ENCODE measurements at places on chromosomes 16 and 17.

DNA sequence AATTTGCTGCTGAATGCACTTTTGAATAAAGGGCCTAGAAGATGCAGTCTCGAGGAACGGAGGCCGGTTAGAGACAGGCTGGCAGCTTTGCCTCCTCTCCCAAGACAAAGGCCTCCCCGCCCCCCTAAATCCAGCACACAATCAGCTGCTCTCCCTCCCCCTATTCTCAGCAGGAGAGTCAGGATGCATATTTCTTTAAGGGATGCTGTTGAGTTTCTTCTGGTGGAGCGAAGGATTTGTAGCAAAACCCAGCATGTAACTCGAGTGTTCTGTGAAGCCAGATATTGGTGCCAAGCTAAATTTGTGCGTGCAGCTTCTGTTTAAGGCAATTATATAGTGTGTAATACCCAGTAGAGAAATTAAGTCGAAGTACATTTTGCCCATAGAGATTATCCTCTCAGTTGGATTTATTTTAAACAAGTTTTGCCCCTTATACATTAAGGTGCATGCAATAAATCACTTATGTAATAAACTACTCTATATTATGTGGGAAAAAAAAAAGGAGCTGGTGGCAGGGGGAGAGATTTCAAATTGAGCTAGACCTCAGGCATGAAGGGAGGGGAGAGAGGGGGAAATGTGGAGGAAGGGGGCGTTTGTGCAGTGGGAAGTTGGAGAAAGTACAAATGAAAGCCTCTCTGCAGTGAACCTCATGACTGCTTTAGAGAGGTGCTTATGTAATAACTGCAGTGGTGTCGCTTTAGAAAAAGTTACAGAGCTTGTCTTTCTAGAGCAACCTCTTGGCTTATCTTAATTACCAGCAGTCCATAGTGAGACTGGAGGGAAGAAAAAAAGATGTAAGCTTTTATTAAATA lies 599.2 kb downstream of the MAF start:
- no peak for DNase-seq

GRCh38 chr17:35239823-35240222 lies 3.0 kb upstream of the SLFN5 start:
- no peak for DNase-seq

- DNase-seq = no peak
These were observed 7.7 kb downstream of the MINK1 start for GRCh38 chr17:4840893-4841242.

GRCh38 chr17:8220783-8221662 lies 10.6 kb upstream of the AURKB start:
- DNase-seq = peak; percentile 89

GRCh38 chr16:86031141-86031678 lies 132.2 kb downstream of the IRF8 start:
- no peak for DNase-seq

DNA sequence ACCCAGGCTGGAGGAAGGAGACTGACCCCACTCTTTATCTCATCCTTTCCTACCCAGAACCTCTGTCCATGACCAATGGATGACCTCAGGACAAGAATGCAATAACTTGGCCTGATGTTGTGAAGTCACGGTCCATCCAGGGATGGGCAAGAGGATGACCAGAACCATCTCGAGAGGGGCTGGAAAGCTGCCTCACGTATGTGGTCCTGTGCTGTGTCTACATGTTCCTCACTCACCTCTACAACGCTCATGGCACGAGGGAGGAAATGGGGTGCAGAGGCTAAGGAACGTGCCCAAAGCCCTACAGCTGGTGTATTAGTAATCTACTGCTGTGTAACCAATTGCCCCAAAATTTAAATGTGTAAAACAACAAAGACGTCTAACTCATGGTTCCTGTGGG lies 7.3 kb upstream of the KCTD5 start:
- DNase-seq = no peak

DNA sequence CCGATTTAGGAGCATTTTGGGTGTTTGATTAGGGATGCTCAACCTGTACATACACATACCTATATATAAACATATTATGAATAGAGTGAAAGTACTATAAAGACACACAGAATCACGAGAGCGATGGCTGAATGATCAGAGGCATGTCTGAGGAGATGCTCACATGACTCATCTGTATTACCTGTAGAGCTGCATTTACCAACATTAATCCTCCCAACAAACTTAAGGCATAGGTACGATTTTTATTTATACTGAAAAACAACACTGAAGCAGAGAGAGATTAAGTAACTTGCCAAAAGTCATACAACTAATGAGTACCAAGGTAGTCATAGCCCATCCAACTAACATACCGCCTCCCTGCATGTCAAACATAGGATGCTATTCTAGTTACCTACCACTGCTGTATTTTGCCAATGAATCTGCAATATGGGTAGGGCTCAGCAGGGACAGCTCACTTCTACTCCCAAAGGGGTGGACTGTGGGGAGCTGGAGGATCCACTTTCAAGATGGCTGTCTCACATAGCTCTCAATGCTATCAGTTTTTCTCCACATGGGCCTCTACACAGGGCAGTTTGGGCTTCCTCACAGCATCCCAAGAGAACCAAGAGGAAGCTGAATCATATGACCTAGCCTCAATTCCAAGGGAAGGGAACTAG lies 7.3 kb downstream of the CYB5D1 start:
- DNase-seq = no peak

GRCh38 chr17:36720131-36720530 lies 118.7 kb downstream of the MRM1 start:
- DNase-seq = no peak

DNA sequence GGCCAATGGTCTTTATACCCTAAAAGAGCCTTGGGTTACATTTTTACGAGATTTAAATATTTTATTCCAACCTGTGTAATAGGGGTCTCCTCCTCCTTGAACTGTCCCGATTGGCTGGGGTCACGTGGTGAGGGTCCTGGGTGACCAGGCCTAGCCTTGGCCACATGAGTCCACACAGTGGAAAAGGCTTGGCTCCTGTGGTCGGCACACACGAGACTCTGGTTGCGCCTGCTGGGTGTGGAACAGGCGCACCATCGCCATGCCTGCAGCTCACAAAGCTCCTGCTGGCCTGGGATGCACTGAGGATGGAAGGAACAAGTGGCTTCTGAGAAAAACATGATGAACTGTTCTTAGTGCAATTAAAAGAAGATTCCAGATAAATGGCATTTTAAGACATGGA lies 103.9 kb upstream of the ZNF750 start:
- no peak for DNase-seq

DNA sequence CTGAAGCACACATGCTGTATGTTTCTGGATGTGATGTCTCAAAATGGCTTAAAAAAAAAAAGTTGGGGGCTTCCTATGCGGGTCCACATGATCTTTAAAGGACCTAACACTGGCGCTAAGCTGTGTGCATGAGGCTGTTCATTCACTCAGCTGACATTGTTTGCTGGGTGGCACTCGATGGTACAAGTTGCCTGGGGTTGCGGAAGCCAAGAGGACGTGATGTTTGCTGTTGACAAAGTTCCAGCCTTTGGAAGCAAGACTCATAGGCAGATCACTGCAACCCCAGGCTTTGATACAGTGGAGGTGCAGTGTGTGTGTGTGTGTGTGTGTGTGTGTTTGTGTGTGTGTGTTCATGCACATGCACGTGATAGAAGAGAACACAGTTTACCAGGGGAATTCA lies 29.5 kb upstream of the DNAI2 start:
- DNase-seq = no peak

DNA sequence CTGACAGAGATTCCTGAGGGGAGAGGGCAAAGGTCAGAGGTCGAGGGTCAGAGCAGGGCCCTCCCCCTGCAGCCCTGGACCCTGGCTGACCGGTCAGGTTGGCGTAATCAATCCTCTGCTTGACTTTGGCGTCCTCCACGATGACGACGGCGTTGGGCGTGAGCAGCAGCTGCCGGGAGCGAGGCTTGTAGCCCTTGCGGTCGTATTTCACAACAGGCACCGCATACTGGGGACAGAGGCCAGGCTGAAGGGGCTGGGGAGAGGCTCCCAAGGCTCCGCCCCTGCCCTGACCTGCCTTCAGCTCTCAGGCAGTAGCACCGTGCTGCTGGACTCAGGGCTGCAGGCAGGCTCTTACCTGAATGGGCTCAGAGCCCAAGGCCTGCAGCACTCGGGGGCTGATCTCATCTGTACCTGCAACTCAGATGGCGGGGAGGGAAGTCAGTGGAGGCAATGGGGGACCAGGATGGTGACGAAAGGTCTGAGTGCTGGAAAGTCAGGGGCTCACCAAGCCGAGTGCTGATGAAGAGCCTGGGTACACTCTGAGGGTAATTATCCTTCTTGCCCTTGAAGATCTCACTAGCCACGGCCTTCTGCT lies 12.0 kb upstream of the CRK start:
- peak; percentile 93 for DNase-seq

DNA sequence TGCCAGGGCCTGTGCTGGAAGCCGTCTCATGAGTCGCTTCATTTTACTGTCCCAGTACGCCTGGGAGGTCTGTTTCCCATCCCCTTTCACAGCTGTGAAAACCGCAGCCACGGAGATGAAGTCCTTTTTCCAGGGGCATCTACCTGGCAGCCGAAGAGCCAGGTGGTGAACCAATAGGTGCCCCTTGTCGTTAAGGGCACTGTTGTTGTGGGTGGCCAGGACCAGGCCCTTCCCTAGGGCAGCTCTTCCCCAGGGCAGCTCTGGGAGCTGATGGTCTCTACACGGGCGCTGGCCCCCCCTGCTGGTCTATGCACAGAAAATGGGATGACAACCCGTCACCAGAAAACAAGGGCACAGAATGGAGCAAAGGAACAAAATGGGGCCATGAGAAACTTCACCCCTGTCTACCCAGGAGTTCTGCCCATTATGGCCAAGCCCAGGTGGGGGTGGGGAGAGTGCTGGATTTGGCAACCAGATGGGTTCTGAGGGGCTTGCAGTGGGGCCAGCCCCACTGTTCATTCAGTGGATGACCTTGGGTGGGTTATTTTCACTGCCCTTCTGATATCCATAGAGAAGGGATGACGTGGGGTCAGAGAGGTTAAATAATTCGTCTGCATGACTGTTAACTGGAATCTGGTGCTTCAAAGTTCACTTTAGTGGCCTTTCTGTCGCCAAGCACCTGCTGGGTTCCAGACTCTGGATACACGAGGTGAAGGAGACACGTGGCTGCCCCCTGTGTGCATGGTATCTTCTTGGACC lies 11.5 kb downstream of the RMI2 start:
- peak; percentile 68 for DNase-seq

DNA sequence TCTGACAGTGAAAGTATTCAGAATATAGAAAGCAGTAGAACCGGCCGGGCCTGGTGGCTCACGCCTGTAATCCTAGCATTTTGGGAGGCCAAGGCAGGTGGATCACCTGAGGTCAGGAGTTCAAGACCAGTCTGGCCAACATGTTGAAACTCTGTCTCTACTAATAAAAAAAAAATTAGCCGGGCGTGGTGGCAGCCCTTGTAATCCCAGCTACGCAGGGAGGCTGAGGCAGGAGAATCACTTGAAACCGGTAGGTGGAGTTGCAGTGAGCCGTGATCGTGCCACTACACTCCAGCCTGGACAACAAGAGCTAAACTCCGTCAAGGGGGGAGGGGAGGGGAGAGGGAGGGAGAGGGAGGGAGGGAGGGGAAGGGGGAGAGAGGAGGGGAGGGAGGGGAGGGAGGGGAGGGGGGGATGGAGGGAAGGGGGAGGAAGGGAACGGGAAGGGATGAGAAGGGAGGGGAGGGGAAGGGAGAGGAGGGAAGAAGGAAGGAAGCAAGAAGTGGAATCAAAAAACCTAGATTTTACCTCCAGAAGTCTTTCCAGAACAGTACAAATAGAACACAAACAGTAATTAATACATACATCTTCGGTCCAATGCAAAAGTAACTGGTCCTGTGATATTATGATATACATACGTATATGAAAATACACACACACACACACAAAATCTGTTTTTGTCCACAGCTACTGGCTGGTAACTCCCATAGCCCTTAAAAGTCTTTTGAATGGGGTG lies 10.9 kb upstream of the NT5C start:
- no peak for DNase-seq

DNA sequence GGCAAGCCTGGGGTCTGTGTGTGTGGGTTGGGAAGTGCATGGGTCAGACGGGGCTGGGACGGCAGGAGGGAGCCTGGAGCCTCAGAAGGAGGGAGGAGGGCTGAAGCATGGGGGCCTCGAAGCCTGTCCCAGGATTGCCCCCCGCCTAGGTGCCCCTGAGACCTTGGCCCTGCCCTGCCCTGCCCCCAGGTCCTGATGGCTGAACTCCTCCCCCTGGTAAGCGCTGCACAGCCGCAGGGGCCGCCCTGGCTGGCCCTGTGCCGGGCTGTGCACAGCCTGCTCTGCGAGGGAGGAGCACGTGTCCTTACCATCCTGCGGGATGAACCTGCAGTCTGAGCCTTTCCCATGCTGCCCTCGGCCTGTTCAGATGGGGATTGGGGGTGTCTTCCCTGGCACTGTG lies 4.4 kb downstream of the TEDC2 start:
- DNase-seq = no peak

- DNase-seq = no peak
These were observed 149.2 kb downstream of the DNAH9 start for GRCh38 chr17:11747441-11747840.

- DNase-seq = no peak
These were observed 51.4 kb downstream of the GAS7 start for GRCh38 chr17:10147040-10147439.

DNA sequence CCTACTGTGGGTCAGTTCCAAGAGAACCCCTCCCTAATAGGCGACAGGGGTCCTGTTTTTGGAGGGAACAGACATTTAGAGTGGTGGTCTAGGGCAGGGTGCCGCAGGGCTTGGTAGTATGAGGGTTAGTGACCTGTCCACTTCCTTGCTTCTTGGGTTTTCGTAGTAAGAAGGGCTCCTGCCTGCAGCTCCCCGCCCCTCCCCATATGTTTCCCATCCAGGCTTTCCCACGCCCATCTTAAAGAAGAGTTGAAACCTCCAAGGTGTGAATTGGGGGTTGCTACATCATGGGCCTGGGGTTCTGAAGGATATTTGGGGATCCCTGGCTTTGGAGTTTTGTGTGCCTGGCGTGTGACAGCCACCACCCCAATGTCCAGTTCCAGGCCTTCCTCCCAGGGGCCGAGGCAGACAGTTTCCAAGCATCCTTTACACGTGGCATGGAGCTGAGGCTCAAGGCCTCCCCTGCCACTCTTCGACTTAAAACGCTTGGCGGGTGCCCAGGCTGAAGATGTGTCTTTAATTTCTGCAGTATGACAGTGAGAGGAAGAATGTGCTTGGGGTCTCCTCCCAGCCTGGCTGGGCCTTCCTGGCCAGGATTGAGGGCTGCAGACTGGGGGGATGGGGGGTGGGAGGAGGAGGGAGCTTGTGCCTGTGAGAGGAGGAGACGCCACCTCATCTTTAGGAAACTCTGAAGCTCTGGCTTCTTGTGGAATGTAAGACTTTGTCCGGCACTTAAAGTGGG lies 2.3 kb upstream of the COL1A1 start:
- DNase-seq = no peak

GRCh38 chr16:20129375-20129774 lies 55.7 kb upstream of the GPR139 start:
- no peak for DNase-seq
